NCI-H187 treated with DMSO at 0.1 percent for 48 hours (cell line): ENCODE measurements at places on chromosomes 11 and 22.

DNA sequence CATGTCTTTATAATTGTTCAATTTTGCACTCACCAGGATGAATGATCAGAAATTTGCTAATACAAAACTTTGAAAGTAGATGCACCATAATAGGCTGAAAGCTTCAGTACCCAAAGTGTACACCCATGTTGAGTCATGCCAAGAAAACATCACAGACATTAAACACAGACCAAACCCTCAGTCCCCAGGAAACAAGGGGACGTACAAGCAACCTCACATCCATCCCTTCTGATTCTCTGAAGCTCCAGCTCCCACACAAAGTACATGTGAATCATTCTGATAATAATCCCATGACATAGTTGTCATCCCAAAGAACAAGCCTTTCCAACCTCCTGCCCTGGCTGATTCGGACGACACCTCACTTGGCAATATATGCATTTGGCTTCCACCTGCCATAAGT lies 183.8 kb downstream of the SNX19 start:
- no peak for DNase-seq

DNA sequence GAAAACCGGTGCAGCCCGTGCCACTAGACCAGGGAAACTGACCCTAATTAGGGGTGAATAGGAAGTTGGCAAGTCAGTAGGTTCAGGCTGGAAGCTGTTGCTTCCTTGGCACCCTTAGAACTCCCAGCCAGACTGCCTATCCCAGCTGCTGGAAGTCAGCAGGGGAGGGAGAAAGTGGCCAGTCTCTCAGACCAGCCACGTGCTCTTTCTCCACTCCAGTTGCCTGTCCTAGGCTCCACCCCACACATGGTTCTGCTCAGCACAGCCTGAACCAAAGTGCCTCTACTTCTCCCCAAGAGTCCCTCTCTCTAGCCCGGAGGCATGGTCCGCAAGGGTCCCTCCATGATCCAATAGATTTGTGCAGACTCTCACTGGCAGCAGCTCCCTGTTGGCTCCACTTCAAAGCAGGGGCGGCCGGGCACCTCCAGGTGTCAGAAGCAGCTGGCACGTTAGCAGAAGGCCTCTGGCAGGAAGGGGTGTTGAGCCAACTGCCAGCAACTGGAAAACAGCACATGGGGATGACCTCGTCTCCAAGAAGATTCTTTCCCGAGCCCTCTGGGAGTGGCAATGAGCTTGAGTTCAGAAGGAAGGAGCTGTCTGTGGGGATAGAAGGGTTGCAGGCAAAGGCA lies 27.7 kb downstream of the ARFGAP2 start:
- no peak for DNase-seq

- no peak for DNase-seq
Observed at GRCh38 chr11:59545179-59546020, 34.1 kb downstream of the OR4D9 start.

- no peak for DNase-seq
Observed at GRCh38 chr11:102171101-102171500, 60.9 kb downstream of the YAP1 start.
